ENCODE measurements at places on chromosomes 4 and X.

- DNase-seq = no peak
Measured at GRCh38 chr4:147596981-147597380, 20.2 kb upstream of the TMEM184C start.

DNA sequence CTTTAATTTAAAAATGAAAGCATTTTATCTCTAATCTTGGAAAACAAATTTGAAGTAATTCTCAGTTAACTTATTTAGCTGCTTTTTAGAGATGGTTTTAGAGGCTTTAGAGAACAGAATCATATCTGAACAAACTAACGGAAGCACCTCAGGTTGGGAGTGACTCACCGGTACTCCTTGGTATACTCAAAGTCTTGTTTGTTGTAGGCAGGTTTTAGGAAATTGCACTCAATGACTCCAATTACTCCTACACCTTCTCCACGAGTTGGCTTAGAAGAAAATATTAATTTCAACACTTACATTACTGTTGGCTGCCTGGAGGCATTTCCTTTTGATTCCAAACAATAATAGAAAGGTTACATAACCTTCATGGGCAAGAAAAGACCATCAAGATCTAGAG is 23.6 kb downstream of the MORC4 start:
- DNase-seq = no peak

- no peak for DNase-seq
Measured at GRCh38 chr4:138864961-138865720, 150.4 kb upstream of the NOCT start.

DNA sequence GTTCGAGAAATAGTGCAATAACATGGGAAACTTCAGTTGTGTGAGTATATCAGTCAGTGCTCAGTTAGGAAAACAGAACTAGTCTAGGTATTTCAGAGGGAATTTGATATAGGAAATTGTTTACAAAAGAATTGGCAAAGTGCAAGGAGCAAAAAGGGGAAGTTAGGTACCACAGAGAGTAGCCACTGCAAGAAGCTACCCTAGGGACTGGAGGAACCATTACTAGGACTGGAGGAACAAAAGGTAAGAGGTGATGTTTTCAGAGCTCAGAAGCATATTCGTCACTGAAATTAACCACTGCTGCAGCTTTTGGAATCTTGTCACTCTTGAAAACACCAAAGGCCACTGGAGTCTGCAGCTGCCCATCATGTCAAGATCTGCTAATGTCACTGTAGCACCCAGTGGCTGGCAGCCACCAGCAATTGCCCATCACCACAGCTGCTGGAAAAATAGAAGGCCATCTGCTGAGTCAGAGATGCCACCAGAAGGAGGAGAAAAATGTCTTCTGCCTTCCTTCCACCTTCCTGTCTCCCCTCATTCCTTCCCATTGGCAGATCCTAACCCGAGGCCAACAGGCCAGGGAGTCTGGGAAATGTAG is 160.6 kb upstream of the RPS6KA3 start:
- DNase-seq = no peak

- DNase-seq = no peak
Measured at GRCh38 chr4:96753216-96753615, 913.3 kb downstream of the PDHA2 start.
